ENCODE measurements at places on chromosomes 2 and 18.

DNA sequence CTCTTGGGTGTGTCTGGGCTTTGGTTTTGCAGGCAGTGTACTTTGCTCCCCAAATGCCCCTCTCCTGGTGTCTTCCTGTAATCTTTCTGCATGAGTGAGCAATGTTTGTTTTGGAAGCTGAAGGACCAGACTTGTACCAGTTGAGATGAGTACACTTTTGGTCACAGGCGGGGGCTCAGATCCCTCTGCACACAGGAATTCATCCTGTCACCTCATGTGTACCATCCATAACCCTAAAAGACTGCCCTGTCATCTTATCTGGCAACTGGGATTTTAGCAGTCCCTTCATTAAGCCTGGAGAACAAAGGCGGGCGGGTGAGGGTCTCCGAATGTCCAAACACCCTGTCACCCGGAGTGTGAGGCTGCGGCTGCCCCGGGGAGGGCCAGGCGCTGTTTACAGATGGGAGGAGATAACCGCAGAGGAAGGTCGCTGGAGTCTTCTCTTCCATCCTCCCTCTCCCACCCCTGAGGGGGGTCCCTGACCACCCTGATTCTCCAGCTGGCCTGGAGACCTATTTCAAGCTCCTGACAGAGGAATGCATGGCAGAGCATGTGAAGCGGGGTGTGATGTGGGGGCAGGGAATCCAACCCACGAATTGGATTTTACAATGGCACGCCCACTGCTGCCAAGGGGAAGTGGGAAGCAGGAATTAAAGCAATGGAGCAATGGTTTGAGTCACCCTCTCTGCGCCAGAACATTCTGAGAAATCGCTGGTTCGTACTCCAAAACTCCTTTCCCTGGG is 158.2 kb upstream of the MYCN start:
- no peak for DNase-seq

DNA sequence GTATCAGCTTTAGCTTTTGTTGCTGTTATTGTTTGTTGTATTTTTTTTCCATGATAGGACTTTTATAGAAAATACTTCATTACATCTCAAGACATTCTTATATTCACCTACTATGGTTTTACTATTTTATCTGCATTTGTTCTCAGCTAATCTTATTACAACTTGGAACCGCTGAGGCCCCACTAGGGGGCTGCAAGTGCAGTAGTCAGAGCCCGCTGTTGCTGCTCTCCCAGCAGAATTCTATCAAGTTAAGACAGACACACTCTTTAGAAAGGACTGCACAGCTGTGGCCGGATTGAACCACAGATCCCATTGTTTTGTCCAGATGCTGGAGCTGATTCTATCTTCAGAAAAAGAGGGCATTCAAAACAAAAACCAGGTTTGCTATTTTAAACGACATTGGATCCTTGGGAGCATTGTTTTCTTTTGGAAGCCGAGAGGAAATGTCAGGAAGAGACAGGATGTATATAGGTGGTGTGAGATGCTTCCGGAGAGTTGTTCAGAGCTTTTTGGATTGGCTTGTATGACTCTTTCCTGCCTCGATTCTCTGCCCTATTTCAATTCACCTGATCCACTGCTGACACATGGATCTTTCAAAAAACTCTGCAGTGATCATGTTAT is 105.7 kb upstream of the GAREM1 start:
- DNase-seq: no peak

DNA sequence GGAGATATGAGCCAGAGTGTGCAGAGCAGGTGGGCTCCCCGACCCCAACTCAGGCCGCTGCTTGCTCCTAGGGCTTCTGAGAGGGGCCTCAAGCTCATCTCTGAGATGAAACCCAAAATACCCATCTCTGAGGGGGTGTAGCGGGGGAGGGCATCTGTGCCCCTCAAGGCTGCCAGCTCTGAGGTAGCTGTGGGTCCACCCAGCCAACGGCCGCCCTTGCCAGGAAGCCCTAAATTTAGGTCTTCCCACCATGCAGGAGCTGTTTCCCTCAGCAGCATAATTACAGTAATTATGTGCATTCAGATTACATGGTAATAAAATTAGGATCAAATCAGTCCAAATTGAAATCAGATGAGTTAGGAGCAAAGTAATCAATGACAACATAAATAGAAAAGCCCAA is 97.8 kb upstream of the MCFD2 start:
- no peak for DNase-seq

GRCh38 chr2:220682616-220683015 is 889.5 kb downstream of the EPHA4 start:
- no peak for DNase-seq

- peak; percentile 54 for DNase-seq
Observed at GRCh38 chr2:56313500-56313921, 129.7 kb downstream of the CCDC85A start.

- DNase-seq: no peak
Observed at GRCh38 chr2:168075446-168075845, 171.9 kb downstream of the STK39 start.

- DNase-seq: peak; percentile 6
Observed at GRCh38 chr2:40680547-40680946, 228.7 kb upstream of the SLC8A1 start.

DNA sequence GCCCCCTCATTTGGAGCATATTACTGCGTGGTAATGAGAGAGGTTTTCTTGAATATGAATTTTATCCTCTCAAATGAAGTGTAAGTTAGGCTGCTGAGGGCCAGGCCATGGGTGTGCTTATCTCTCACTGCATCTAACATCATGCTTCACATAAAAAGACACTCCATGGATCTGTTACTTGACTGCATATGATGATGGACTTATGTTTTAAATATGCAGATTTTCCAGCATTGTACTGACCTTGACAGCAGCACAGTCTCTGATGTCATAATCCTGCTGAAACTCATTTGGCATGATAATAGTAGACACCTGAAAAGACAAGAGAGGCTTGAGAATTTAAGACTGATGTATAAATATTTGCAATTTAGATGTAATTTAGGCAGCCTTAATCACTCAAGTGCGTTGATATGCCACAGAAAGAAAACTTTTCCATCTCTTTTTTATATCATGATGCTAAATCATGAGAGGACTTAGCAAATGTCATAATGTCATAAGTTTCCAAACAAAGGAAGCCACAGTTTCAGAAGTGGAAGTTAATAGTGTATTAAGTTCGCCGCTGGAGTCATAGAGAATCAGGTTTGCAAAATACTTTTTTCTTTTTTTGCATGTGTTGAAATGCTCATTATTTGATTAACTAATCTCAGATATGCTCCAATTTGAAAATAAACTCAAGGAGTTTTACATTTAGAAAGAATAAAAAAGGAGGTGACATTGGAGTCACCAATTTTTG is 62.7 kb upstream of the CD302 start:
- no peak for DNase-seq

GRCh38 chr2:239919774-239920692 is 105.1 kb downstream of the NDUFA10 start:
- DNase-seq: no peak

DNA sequence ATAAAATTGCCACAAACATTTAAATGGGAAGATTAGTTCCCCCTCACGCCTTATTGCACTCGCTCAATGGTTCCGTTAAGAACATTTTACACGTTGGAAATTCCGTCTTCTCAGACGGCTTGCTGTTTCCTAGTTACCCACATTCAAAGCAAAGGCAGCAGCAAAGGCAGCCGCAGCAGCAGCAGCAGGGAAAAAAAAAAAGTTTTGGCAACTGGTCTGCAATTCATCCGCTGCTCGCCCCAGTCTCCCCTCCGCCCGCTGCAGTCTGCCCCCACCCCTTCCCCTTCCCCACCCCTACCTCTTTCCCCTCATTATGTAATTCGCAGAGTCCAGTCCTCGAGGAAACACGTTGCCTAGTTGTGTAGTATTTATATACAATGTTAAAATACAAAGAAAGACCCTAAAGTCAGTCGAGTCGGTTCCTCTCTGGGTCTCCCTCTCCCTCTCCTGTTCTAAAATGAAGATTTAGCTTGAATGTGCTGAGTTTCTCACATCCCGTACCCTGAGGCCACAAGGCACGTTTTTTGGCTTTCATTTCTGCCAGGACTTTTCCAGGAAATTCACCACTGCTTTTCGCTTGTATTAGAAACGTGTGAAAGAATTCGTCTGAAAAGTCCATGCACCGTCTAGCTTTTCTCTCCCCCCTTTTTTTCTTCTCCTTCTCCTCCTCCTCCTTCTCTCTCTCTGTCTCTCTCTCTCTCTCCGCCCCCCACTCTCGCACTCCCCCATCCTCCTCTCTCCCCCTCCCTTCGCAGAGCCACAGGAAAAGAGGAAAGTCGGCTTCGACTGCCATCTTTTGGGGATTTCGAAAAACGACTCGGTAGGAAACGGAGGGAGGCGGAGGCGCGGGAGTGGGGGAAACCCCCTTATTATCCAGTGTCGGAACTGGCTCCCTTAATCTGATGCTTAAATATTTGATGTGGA is 140.0 kb downstream of the MEIS1 start:
- DNase-seq: no peak

DNA sequence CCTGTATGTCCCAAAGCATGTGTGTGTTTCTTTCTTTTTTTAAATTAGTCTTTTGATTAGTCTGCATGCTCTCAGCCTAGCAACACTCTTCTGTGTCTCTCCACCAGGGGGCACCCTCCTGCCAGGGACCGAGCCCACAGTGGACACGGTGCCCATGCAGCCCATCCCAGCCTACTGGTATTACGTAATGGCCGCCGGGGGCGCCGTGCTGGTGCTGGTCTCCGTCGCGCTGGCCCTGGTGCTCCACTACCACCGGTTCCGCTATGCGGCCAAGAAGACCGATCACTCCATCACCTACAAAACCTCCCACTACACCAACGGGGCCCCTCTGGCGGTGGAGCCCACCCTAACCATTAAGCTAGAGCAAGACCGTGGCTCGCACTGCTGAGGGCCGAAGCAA is 93.8 kb downstream of the NRP2 start:
- DNase-seq: peak; percentile 65

DNA sequence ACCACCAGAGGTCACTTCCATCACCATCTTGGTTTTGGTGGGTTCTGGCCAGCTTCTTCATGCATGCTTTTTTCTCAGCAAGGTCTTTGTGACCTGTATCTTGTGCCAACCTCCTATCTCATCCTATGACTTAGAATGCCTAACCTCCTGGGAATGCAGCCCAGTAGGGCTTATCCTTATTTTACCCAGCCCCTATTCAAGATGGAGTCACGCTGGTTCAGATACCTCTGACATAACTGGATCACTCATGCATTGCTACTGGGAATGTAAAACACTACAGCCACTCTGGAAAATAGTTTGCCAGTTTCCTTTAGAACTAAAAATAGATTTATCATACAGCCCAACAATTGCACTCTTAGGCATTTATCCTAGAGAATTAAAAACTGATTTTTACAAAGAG is 219.2 kb downstream of the IRS1 start:
- no peak for DNase-seq

GRCh38 chr2:195819276-195819675 is 162.2 kb downstream of the SLC39A10 start:
- no peak for DNase-seq

DNA sequence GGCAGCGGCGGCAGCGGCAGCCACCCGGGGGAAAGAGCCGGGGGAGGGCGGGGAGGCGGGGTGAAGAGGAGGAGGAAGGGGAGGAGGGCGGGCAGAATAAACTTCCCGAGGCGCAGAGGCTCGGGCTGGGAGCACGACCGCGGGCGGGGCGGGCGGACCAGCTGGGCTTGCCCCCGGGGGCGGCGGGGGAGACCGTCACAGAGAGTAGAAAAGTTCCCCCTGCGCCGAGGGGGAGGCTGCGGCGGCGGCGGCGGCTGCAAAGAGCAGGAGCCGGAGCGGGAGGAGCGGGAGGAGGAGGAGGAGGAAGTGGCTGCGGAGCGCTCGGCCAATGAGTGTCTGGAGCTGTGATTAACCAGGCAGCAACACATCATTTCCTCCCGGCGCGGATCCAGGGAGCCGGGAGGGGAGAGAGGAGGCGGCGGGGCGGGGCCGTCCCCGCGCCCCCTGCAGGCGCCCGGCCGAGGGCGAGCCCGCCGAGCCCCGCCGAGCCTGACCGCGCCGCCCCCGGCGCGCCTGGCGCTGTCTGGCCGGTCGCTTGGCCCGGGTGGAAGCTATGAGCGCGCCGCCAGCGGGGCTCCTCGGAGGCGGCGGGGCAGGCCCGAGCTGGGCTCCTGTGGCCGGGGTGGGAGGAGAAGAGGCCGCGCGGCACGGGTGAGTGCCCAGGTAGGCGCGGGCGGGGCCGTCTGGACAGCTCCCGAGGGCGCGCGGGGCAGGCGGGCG is at the start of gene ACVR1:
Gene ACVR1 (minus strand): TSS at position 265 of the 720 bp plus-strand sequence. CDS start 76,837 bp downstream, outside the sequence.
- DNase-seq: peak; percentile 98

DNA sequence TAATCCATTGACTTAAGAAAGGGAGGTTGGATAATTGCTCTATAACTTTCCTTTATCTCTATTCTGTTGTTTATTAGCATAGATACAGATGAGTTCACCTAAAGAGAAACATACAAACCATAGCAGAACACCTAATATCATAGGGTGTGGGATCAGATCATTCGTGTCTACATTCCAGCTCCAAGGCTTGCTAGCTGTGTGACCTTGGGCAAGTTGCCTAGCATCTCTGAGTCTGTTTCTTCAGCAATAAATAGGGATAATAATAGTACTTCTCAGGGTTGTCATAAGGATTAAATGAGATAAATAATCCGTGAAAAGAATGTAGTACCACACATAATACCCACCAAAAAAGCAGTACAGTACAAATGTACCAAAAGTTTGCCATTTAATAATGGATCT is 126.2 kb downstream of the PLB1 start:
- DNase-seq: no peak

DNA sequence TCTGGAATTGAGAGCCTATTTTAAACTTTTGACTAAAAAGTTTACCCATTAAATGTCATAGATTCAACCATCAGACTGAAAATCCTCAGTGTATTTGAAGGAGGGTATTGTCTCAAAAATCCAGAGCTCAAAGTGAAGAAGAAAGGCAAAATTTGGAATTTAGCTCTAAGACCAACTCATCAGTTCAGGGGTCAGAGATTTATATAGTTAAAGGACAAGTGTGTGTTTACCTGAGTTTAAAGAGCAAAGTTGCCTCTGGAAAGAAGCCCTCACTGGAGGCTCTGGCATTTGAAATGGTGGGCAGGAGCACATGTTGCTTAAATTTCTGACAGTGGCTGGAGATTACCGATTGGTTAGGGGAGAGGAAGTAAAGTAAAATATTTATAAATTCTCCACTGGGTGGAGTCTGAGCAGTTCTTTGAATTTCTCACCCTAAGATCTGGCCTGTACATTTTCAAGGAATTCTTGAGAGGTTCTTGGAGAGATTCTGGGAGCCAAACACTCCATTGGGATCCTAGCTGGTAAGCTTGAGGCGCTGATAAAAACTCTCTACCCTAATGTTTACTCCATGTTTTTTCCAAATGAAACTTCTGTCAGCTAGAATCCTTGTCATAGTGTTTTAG is at the start of gene KYNU:
Gene KYNU (plus strand): TSS at position 449 of the 623 bp plus-strand sequence. CDS start 7,704 bp downstream, outside the sequence.
- DNase-seq: no peak

DNA sequence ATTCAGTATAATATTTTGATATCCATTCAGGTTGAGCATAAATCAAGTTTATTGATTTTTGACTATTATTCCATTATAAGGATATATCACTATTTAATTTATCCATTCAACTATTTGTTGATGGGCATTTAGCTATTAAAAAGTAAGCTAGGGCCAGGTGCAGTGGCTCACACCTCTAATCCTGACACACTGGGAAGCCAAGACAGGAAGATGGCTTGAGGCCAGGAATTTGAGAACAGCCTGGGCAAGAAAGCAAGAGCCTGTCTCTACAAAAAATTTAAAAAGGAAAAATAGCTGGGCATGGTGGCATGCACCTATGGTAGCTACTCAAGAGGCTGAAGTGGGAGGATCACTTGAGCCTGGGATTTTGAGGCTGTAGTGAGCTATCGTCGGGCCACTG is 183.5 kb downstream of the HNMT start:
- no peak for DNase-seq

GRCh38 chr2:219508971-219509779 is 5.1 kb upstream of the ASIC4 start:
- DNase-seq: peak; percentile 56
